Esophagus squamous epithelium (tissue), 5 donors: ENCODE measurements at places on chromosomes 2 and 18. TPM values are rescaled to one million over a fixed set of nuclear protein-coding genes. Genes with fewer than 3 reads are reported as not detected.

Gene MREG
- 37.4 TPM for total RNA-seq

Gene TCF23
- not detected for total RNA-seq

Gene LGALSL
- total RNA-seq, result 16.4 TPM

Gene SPATA3
- not detected for total RNA-seq

Gene SLC35F5
- total RNA-seq, result 43.9 TPM

Gene NXPH2
- total RNA-seq, result not detected

Gene SKOR2
- total RNA-seq, result not detected

Gene IMPA2
- 121 TPM for total RNA-seq

Gene ASB18
- not detected for total RNA-seq

Gene ALPI
- total RNA-seq, result not detected

Gene SERPINB2
- 309 TPM for total RNA-seq

Gene C2orf68
- 12.8 TPM for total RNA-seq

Gene C1GALT1C1L
- total RNA-seq, result not detected
